ENCODE measurements at places on chromosomes 4 and X.

- no peak for DNase-seq
These were observed 3.0 kb upstream of the SLC25A6 start for GRCh38 chrX:1394731-1395501.

DNA sequence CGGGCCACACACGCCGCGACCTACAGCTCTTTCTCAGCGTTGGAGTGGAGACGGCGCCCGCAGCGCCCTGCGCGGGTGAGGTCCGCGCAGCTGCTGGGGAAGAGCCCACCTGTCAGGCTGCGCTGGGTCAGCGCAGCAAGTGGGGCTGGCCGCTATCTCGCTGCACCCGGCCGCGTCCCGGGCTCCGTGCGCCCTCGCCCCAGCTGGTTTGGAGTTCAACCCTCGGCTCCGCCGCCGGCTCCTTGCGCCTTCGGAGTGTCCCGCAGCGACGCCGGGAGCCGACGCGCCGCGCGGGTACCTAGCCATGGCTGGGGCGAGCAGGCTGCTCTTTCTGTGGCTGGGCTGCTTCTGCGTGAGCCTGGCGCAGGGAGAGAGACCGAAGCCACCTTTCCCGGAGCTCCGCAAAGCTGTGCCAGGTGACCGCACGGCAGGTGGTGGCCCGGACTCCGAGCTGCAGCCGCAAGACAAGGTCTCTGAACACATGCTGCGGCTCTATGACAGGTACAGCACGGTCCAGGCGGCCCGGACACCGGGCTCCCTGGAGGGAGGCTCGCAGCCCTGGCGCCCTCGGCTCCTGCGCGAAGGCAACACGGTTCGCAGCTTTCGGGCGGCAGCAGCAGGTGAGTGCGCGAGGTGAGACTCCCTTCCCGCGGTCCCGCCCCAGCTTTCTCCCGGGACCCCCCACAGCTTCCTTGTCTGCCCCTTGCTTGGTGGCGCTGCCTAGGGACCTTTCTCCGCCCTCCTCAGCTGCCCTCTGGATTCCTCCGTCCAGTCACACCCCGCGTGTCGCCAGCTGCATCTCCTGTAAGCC is 678 bp downstream of the BMP3 start:
- no peak for DNase-seq

DNA sequence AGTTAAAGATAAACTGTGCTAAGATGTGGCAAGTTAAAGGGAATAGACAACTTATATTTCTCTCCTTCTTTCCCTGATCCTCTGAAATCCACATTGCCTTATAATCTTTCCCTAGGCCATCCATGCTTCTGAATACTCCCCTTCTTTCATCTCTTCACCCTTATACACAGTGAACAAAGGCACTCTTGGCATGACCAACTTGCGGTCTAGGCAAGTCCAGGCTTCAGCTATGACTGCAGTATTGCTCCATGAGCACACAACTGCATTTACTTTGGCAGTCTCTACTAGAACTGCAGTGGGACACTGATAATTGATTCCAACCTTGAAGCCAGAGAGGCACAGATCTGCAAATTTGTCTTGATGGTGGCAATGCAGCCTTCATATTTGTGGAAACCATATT is 24.2 kb upstream of the UBA6 start:
- no peak for DNase-seq

DNA sequence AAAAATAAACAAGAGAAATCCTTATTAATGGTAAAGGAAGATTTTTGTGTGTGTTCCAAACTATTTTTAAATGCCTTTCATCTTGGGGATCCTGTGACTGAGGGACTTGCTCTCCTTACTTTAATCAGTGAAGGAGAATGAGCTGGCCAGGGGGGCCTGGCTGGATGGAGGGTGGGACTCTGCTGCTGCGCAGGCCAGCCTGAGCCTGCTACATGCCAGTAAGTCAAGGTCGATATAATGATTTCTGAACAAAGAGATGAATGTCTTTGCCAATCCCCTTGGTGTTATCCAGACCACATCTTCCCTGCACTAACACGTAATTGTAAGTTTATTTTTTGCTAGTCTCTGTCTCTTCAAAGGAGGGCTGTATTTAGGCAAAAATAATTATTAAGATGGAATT is 1679.2 kb upstream of the TENM3 start:
- no peak for DNase-seq

DNA sequence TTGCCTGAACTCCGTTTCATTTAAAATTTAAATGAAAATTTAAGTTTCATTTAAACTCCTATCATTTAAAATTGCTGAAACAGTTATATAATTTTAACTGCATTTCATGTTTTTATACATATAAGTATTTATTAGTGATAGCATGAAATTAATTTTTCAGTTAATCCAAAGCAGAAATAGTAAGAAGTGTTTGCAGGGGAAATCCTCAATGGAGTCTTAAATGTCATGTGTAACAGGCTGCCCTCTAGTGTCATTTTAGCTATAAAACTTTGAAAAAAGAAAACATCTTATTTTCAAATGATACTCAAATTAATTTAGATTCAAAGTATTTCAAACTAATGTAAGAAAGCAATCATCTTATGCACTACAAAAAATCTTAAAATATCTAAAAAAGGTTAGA is 27.2 kb downstream of the TAPT1 start:
- DNase-seq, result peak; percentile 20

DNA sequence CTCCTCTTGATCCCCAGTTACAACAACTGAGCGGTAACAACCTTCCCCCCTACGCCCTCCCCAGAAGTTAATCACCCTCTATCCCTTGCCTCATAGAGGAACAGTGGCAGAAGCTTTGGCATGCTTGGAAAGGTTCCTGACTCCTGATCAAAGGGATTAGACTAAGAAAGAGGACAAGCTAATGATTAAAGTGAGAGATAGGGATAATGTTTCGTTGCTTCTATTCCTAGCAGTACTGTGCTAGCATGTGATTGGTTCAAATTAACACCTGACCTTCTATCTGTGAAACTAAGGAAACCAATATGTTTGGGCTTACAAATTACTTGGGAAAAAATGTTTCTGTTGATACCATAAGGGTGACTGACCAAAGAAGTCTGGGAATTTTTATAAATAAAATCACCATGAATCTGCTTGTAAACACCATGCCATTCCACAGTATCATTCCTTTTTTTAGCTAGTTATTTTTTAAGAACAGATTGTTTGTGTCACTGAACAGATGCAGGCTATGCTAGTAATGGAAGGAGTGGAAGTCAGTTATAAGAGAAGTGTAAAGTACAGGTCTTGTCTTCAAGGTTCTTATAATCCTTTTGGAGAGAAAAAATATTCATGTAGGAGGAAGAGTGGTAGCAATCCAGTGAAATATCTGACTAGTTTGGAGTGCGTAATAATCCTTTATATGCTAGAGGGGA is 11.3 kb upstream of the ATP1B4 start:
- DNase-seq, result no peak

DNA sequence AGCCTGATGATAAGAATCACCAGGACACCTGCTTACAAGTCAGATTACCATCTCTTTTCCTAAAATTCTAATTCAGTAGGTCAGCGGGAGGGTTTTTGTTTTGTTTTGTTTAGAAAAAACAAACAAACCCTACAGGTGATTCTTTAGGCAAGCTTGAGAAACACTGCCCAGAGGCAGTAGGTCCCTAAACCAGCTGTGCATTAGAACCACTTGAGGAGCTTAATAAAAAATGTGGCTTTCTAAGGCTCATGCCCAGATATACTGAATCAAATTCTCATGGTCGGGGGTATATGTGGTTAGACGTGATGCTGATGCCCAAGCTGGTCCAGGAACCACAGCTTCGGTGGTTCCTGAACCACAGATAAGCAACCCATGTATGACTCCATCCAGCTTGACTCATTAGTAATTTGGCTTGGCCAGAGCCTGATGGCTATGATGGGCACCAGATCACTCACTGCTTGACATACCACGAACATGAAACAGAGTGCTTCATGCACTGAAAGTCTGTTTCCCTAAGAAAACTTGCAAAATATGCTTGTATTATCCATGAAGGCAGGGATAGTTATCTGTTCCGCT is 338.1 kb upstream of the F9 start:
- DNase-seq, result no peak

- DNase-seq, result no peak
These were observed 514.3 kb downstream of the PCDH7 start for GRCh38 chr4:31234494-31234893.

DNA sequence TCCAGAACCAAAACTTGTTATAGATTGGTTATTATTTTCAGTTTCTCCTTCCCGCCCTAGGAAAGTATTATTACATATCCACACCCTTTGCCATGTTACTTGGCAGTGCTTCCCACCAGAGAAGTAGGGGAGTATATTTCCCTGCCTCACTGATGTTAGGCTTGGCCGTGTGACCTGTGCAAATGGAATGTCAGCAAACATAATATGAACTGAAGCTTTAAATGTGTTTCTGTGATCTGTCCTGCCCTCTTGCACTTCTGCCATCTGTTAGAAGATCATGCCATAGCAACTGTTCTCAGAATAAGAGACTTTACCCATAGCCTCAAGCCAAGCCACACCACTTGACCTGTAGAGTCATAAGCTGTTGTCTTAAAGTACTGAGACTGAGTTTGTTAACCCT is 36.7 kb upstream of the NEUROG2 start:
- DNase-seq, result no peak

DNA sequence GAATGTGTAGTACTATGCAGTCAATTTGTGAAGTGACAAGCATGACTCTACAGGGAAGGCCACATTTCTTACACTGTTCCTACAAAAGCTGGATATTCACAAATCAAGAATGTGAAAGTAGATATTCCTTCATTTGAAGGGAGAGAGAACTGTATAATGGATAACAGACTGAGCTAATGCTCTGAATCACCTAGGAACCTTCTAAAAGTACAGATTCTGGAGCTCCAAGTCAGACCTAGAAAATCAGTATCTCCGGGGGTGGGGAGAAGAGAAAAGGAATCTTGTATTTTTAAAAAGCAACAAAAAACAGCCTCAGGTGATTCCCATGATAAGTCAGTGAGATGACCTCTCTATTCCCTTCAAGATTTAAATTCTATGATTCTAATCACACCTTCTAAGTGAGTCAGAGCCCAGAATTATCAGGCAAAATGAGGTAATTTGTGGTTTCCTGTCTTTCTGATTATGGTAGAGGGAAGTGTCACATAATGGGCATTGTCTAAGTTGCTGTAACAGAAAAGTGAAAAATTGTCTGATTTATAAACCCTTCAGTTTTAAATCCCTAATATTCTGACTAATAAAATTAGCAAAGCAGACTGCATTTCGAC is 80.9 kb downstream of the IL21 start:
- no peak for DNase-seq

GRCh38 chr4:125421547-125421946 is 106.8 kb downstream of the FAT4 start:
- DNase-seq, result no peak

GRCh38 chr4:107733431-107733925 is 13.4 kb upstream of the PAPSS1 start:
- no peak for DNase-seq

- no peak for DNase-seq
These were observed 235.1 kb downstream of the QDPR start for GRCh38 chr4:17276776-17277175.

- no peak for DNase-seq
These were observed 249.6 kb downstream of the NKX6-1 start for GRCh38 chr4:84249521-84249920.

- no peak for DNase-seq
These were observed 52.1 kb downstream of the PTCHD1 start for GRCh38 chrX:23386726-23387125.

GRCh38 chr4:20219521-20219920 is 32.2 kb upstream of the SLIT2 start:
- DNase-seq, result no peak

DNA sequence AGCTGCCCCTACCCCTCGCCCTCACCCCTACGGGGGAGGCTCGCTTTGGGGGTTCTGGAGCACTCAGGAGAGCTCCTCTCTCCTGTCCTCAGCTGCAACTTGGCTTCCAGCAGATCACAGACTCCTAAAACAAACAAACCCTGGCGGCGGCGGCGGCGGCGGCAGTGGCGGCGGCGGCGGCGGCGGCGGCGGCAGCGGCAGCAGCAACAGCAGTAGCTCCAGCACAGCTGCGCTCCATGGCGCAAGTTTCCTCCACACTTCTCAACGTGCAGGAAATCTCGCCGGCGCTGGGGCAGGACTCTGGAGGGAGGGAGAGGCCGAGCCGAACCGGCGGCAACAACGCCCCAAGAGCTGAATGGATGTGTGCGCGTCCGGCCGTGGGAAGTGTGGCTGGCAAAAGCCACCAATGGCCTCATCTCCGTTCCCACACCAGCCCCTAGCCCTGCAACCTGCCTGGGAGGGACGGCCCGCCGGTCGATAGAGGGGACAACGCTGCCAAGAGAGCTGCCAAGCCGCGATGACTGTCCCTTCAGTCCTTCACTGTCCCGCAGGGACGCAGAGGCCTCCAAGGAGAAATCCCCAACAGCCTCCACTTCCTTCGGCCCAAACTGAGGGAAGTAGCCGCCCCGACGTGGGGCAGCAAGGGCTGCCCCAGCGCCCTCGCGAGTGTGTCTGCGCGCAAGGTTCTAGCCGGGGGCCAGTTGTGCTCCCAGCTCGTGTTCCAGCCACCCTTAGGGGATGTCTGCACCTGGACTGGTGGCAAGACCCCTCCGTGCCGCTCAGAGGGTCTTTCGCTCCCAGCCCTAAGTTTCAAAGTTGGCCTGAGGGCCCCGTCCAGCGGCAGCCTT is 775 bp downstream of the SHROOM4 start:
- no peak for DNase-seq

- no peak for DNase-seq
These were observed 531.2 kb downstream of the GALNTL6 start for GRCh38 chr4:172344308-172344938.

GRCh38 chrX:38870361-38870895 is 69.2 kb downstream of the MID1IP1 start:
- no peak for DNase-seq

DNA sequence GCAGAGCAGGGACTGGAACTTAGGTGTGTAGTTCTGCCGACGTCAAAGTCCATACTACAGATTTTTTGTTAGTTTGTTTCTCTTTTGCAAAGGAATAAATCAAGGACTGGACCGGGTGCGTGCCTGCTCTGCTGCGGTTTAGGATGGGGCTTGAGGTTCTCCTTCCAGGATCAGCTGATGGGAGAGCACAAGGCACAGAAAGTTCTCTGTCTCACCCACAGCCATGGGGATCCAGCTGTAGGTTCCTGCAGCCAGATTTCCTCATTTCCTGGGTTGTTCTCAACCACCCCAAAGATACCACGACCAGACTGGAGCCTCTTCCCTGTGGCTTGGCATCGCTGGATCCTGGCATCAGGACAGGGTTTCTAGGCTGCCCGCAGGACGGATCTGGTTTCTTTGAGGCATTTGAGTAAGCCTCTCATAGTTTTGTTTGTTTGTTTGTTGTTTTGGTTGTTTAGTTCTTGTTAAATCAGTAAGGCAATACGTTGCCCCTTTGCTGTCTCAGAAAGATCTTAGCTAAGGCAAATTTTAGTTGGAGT is 789 bp upstream of the SRPX start:
- no peak for DNase-seq

DNA sequence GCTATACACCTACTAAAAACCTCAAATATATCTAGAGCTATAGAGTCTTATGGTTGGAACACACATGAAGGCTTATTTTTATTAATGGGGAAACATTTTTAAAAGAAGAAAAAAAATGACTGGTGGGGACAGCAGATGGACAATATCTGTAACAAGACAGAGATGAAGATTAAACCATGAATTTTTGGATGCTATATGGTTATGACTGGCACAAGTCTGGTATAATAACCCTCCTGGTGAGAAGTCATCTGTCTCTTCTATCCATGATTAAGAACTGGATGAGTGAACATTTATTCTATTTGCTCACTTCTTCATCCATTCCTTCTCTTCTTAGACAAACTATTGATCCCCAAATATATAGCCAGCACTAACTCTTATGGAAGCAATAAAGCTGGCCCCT is 104.4 kb downstream of the EFHC2 start:
- DNase-seq, result no peak
